Left ventricle myocardium inferior (tissue), 1 donor: ENCODE measurements at places on chromosomes 7 and 10.

GRCh38 chr7:134440067-134440466 is 18.8 kb downstream of the AKR1B1 start:
- peak; percentile 33 for DNase-seq

DNA sequence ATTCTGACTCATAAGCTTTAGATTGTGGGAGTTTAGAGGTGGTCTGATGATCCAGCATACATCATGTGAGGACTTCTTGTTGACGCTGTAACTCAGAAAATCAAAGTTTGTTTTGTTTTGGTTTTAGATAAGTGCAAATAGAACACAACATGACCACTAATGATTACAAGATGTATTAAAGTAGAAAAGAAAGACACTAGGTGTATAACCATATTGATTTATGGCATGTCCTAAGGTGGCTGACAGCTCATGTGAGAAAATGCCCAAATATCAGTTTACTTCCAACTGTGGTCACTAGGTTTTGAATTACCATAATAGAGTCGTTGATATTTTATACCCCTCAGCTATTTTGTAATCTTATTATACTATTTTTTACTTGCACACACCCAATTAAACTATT is 1131.4 kb upstream of the PHF14 start:
- DNase-seq, result no peak

GRCh38 chr7:152086513-152086912 is 61.0 kb downstream of the GALNT11 start:
- DNase-seq, result no peak

DNA sequence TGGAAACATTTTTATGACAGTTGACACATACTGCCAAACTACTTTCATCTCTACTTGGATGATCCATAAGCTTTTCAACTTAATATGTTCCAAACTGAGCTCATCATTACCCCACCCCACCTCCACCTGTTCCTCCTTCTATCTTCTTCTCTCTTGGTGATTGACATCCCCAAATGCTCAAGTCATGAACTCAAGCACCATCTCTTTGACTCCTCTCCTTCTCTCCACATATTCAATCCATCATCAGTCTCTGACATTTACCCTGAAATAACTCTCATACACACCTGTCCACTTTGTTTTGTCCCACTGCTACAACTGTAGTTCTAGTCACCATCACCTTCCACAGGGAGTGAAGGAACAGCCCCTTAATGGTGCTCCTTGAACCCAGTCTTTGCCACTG is 43.3 kb downstream of the SGCE start:
- DNase-seq, result no peak

DNA sequence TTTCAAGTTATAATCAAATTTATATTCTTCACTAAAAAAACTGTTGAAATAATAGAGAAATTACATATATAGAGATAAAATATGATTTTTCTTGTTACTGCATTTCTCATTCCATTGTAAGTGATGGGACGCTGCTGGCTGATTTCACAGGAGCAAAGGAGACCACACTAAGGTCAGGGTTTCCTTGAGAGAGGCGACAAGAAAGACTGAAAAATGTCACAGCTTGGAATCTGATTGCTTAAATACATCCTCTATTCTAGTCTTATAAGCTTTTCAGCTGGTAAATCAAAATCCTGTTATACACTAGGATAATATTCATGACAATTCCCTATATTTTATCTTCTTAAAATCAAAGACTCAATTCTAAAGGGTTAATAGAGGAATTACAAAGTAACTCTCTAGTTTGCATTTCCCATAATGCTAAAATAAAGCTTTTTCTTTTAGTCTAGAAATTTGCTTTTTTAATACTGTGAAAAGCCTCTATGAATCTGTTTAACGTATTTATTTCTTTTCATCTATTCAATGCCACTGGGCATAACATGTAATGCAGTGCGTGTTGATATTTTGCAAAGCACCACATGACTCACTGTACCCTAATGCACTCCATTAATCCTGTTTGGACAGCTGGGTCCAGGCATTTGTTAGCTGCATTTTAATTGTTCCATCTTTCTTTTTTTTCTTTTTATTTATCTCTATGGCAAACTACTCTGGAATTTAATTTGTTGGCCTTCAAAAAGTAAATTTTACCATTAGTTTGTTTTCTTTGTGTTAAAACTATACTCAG is 81.7 kb downstream of the RNF32 start:
- no peak for DNase-seq

GRCh38 chr10:73459683-73460314 is 26.4 kb upstream of the MSS51 start:
- no peak for DNase-seq

DNA sequence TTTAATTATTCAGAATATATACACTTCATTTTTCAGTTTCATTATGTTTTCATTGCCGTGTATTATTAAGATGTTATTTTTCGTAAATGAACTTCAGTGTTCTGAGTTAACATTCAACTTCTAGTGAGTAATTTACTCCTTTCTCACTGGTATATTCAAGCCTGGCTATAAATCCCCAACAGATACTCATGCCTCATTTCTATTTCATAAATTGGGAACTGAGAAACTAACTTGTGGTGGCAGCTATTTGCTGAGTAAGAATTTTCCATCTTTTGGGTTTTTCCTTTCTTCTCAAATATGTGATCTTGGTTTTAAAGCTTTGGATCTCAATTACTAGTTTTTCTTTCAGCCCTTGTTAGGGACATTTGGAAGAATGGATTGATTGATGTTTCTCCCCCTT is 281.1 kb downstream of the CDK14 start:
- no peak for DNase-seq

- no peak for DNase-seq
Observed at GRCh38 chr7:40402661-40403060, 267.9 kb downstream of the SUGCT start.

- no peak for DNase-seq
Observed at GRCh38 chr7:95250571-95250970, 73.8 kb downstream of the PON1 start.

GRCh38 chr7:101066141-101066832 is 19.0 kb upstream of the TRIM56 start:
- peak; percentile 27 for DNase-seq

DNA sequence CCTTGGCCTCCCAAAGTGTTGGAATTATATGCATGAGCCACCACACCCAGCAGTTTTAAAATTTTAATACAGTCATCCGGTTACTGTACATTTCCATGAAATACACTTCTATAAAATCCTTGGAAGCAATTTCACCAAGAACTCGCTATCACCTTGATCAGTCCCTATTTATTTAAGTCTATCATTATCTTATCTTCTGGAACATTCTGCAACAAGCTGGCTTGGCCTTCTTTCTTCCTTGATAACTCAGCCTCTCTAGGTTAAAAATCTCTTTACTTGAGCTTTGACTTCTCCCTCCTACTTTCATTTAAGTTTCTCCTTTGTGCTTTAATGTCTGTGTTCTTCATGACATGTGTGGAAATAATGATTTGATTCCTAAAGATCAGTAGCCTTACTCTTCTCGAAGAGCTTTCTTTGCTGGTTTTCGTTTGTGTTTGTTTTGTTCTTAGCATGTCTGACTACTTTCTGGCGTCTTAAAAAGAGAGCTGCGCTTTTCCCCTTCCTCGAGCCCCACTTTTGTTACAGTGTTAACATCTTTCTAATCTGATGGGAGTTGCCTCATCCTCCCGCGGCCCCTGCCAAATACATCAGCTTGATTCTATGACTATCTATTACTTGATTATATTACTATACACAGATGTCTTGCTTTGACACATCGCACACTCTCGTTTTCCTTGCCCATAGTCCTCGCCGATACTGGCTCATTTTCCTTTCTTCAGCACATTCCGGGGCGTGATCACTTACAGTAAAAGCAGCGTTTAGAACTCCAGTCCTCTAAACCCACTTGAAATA is 11.1 kb upstream of the CALML5 start:
- DNase-seq, result no peak

DNA sequence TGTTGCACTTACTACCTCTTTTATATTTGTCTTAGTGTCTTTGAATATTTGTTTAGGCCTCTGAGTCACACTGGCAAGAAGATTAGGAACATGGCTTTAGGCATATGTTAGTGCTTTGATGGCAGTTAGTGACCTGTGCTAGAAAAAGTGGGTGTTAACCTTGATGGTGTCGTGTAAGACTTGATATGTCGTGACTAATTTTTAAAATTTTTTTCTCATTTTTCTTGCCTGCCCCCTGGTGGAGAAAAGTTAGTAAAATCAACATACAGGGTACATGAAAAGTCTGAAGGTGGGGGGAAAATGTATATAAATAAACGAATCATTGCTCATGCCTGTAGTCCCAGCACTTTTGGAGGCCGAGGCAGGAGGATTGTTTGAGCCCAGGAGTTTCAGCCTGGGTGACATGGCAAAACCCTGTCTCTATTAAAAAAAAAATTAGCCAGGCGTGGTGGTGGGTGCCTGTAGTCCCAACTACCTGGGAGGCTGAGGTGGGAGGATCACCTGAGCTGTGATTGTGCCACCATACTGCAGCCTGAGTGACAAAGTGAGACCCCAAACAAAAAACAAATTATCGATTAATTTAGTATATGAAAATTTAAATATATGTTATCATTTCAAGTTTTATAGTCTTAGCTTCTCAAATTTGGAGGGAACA is 44.6 kb downstream of the TAX1BP1 start:
- no peak for DNase-seq

GRCh38 chr7:24024276-24025068 is 259.5 kb upstream of the NPY start:
- DNase-seq, result no peak

DNA sequence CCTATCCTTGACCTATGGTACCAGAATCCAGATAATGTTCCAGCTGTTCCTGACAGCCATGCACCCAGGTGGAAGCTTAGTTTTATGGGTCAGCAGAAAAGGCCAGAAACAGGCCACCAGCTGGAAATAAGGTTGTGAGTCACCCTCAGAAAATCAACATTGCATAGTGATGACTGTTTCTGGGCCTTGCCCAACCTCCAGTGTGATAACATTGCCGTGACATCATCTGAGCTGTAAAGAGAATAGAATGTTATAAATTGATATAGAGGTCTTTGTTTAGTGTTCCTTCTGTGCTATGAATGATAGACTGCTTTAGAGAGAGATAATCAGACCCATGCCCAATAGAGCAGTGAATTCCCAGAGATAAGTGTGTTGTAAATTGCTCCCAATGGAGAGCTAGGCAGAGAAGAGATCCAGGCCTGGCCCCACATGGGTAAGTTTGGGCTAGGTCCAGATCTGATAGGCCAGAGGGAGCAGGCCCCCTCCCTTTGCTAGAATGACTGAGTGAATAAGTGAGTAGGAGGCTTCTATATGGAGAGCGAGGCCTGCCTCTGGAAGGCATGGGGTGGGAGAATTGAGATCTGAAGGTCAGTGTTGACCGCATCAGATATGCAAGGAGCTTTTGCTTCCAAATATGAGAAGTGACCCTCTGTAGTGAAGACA is 14.2 kb upstream of the HPS1 start:
- DNase-seq, result no peak

DNA sequence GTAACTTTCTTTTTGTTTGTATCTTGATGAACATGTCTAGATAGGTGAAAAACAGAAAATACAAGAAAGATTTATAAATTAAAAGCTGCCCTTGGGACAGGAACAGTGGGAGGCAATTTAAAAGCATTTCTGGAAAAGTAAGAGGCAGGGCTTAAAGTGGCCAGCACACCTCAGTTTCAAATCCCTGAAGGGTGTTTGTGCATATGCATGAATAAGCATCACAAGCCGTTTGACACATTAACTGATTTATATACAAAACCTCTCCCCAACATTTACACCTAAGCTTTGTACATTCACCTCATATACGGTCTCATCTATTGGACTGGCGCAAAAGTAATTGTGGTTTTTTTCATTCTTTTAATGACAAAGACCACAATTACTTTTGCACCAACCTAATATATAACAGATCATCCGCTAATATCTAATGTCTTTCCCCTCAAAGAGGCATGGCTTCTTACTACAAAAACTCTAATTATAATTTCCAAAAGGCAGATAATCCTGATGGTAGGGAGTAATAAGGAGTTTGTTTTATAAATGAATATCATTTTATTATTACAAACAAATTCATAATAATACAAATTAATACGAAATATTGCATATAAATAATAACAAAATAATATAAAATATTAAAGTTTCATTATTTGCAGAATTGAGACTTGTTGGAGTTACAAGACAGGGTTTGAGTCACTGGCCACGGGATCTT is 48.3 kb downstream of the LRGUK start:
- no peak for DNase-seq

DNA sequence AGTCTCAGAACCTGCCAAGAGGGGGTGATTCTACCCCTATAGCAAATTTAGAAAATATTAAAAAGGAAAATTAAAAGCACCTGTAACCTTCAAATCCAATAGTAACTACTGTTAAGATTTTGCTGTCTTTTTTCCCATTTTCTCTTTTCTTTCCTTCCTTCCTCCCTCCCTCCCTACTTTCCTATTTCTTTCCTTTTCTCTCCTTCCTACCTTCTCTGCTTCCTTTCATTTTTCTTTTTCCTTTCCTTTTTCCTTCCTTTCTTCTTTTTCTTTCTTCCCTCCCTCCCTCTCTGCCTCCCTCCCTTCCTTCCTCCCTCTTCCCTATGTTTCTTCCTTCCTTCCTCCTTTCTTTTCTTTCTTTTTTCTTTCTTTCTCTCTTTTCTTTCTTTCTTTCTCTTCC is 120.2 kb upstream of the KCTD7 start:
- DNase-seq, result no peak
